ENCODE measurements at places on chromosomes 6 and 20.

GRCh38 chr6:127963495-127963894 is 62.6 kb upstream of the THEMIS start:
- DNase-seq: no peak

DNA sequence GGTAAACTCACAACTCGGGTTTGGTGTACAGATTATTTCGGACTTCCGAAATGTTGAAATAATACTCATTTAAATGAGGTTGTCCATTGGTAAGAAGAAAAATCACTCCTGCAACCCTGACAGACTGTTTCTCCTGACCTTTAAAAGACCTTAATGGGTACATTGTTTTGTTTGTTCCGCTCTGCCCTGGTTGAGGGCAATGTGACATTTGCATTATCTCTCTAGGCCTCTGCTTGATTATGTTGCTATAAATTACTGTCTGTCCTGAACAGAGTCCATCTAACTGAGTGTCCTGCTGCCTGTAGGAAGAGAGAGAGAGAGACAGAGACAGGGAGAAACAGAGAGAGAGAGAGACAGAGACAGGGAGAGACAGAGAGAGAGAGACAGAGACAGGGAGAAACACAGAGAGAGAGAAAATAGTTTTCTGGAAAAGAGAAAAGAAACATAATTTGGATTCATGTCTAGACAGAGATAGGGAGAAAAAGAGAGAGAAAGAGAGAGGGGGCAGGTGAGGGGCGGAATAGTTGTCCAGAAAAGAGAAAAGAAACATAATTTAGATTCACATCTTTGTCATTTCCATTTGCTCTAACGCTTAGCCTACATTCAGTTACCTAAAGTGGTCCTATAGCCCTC is 83.2 kb downstream of the SHLD1 start:
- DNase-seq: no peak

DNA sequence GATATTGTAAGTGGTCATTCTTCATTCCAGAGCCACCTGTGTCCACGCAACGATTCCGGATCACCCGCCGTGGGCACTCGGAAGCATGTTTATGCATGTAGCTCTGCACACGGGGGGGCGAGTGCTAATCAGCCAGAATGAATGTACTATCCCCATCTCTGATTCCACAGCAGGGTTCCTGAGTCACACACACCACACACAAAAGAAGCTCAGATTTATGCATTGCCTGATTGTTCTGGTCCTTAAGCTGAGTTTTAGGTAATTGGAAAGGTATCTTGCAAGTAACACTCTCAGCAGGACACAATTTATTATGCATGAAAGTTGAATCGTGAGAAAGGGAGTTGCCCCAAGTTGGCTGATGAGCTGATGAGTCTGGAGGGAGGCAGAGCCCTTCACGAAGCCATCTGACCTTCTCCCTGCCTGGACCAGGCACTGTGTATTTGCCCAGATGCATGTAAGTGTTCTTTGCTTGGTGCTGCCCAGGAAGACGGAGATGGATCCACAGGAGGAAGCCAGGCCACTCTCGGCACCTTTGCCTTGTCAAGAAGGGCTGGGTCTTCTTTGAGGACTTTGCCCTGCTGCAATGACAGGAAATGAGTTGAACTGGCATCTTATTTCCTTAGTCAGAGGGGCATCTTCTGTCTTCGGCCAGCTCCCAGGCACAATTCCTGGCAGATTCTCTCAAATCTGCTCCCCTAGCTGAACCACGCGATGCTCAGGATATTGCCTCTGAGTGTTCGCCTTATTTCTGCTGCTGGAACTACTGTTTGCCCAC is 141.1 kb downstream of the SYNDIG1 start:
- peak; percentile 90 for DNase-seq

GRCh38 chr6:152151920-152152319 is 344.4 kb downstream of the ESR1 start:
- no peak for DNase-seq

DNA sequence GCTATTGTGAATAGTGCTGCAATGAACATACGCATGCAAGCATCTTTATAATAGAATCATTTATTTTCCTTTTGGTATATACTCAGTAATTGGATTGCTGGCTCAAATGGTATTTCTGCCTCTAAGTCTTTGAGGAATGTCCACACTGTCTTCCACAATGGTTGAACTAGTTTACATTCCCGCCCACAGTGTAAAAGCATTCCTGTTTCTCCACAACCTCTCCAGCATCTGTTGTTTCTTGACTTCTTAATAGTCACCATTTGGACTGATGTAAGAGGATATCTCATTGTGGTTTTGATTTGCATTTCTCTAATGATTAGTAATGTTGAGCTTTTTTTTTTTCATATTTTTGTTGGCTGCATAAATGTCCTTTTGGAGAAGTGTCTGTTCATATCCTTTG is 208.7 kb downstream of the PHF3 start:
- DNase-seq: no peak

- DNase-seq: no peak
These were observed 419.3 kb upstream of the HS3ST5 start for GRCh38 chr6:114762145-114762544.

DNA sequence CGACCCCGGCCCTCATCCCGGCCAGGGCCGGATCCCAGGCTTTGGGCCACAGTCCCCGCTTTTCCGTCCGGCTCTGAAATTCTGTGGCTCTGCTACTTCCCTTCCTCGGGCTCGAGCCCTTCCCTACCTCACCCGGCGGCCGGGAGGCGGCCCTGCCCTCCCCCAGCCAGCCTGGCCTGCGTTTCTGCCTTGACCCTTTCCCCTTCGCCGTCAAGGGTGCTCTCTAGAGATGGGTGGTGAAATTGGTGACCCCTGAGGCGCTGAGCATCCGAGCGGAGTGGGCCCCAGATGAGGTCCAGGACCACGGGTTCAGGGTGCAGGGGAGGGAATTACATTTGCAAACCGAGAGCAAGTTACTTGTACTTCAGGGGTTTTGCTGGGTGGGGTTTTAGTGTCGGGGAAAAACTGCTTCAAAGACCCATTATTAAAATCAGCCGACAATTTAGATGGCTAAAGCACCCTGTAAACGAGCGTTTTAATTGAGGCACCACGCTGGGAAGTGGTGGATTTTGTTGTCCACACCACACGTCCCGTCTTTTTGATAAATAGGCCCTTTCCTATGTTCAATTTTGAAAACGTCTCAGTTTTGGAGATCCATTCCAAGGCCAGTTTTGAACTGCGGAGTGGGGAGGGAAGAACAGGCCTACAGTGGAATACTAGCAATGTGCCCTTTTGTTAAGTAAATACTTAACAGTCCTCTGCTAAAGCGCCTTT is 9.9 kb downstream of the TFAP2A start:
- no peak for DNase-seq

DNA sequence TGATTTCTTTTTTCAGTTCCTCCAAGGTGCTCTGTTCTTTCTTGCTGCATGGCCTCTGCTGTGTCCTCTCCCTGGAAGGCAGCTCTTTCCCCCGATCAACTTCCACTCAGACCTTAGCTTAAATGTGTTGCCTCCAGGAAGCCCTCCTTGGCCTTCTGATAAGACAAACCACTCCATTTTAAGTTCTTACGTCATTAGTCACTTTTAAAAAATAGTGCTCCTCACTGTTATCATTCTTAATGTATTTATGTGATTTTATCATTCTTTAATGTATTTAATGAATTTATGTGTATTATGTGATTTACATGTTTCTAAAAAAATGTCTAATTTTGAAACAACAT is 12.2 kb upstream of the MANBAL start:
- DNase-seq: no peak

- DNase-seq: peak; percentile 13
These were observed 743 bp downstream of the CMTR1 start for GRCh38 chr6:37433657-37434271.

GRCh38 chr6:167906899-167907298 is 80.2 kb downstream of the AFDN start:
- DNase-seq: no peak

- no peak for DNase-seq
These were observed 12.2 kb downstream of the IGF2R start for GRCh38 chr6:159981071-159981402.

GRCh38 chr20:61731363-61732181 is 334.1 kb downstream of the TAF4 start:
- DNase-seq: peak; percentile 72

DNA sequence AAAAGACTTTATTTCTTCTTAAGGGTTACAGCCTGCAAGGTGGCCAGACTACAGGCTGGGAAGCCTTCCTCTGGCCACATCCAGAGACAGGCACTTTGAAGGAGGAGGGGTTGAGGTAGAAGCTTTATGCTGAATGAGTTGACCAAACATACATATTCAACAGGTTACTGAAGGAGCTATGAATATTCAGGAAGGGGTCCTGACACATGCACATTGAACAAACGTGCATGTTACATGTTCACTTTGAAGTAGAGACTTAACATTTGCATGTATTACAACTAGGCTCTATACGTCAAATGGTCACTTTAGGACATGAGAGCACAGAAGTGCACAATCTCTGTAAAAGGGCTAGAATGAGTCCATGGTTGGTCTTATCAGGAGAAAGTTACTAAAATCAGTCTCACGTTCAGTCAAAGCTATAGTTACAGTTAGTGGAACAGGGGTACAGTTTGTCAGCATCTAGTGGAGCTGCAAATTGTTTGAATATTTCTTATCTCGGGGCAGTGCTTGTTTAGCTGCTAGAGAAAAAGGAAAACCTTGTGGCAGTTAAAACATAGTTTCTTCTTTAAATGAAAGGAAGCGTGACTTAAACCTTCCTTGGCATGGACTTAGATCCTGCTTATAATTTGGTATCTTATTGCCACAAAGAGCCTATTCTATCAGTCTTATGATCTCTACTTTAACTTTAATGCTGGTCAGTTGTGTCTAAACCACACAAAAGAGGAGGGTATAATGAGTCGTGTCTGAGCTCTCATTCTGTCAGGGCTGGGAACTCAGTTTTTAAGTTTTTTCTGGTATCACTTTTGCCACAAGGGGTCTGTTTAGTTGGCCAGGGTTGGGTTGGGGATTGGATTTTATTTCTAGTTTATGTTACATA is 4.6 kb upstream of the ZSCAN9 start:
- no peak for DNase-seq

DNA sequence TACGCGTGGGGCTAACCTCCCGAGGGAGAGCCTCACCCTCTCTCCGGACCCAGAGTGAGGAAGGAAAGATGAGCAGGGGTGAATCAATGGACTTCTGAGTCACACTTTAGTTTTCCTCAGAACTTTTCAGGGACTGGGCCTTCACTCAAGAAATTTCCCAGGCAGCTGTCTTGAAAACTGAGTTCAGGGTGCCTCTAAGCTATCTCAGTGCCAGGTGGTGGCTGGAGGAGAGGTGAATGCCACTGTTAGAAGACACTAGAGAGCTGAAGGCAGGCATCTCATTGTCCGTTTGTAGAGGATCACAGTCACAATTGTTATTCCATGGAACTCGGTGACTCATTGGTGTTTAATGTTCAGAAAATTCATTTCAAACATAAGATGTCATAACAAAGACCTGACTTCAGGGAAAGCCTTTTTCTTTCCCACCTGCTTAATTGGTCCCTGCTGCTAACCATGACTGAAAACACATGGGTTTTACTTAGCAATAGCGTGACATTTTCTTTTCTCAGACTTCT is 5.3 kb upstream of the SERPINB6 start:
- DNase-seq: peak; percentile 78

- no peak for DNase-seq
These were observed 70.2 kb upstream of the BEND3 start for GRCh38 chr6:107185391-107185970.

- DNase-seq: peak; percentile 22
These were observed 662 bp downstream of the ENTPD6 start for GRCh38 chr20:25195962-25196785.

DNA sequence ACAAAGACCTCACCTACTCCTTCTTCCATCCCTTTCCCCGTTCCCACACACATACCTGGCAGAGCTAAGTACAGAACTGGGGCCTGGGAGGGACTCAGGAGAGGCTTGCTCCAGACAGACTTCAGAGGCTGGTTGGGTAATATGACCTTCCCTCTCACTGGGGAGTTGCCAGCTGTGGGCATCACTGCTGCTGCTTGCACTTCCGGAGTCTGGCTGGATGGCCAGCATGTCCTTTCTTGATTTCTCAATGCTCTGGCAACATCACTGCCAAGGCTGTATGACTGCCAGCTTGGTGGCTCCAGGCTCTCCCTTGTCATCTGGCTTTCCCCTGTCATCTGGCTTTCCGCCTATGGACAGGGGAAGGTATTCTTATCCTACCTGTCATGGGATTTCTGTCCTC is 47.8 kb downstream of the CDH22 start:
- DNase-seq: no peak

GRCh38 chr6:128284128-128284527 is 236.3 kb downstream of the PTPRK start:
- DNase-seq: no peak

DNA sequence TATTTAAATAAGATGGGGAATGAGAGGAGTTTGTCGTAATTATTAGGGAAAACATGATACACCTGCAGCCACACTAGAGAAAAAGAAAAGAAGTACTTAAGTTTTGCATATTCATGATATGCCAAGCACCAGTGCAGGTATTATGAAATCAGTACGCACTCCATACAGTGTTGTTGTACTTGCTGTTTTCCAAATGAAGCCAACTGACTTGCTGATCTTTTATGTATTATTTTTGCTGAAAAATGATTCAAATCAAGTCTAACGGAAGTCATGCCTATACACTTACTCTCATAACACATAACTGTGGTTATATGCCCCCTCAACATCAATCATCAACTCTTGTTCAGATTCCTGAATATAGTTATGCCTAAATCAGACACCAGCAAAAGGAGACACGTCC is 584.9 kb upstream of the EYS start:
- no peak for DNase-seq

DNA sequence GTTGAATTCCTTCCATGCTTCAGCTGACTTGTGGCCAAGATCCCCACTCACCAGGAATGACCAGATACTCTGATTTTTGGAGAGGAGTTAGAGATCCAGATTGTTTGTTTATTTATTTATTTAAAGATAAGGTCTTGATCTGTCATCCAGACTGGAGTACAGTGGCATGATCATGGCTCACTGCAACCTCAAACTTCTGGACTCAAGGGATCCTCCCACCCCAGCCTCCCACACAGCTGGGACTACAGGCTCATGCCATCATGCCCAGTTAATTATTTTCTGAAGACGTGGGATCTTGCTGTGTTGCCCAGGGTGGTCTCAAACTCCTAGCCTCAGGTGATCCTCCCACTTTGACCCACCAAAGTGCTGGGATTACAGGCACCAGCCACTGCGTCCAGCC is 4.1 kb upstream of the SPATA2 start:
- DNase-seq: no peak

GRCh38 chr20:37901654-37902503 is 1.0 kb upstream of the VSTM2L start:
- DNase-seq: peak; percentile 49
